Thoracic aorta (tissue), 2 donors: ENCODE measurements at places on chromosomes 3 and 15. TPM values are rescaled to one million over a fixed set of nuclear protein-coding genes. Genes with fewer than 3 reads are reported as not detected.

ATP13A5 gene
- not detected for total RNA-seq

CPB1 gene
- 0.95 TPM for total RNA-seq

DNASE1L3 gene
- total RNA-seq: 3.8 TPM

GOLGA6L22 gene
- total RNA-seq: not detected

SERPINI2 gene
- total RNA-seq: not detected

POC1A gene
- 8.1 TPM for total RNA-seq

UBL7 gene
- total RNA-seq: 41.1 TPM

VILL gene
- 13.7 TPM for total RNA-seq
